Activated CD4-positive, alpha-beta T cell treated with anti-CD3 and anti-CD28 coated beads, Interleukin-2, amount 10 ng/mL, durations not matched to agents 7 days and 5 days (primary cell): ENCODE measurements at places on chromosomes 12 and 14.

GRCh38 chr14:79062226-79062625 lies 892.1 kb downstream of the NRXN3 start:
- H3K27ac ChIP-seq: no peak overlapping the region
- H3K4me1 ChIP-seq: no peaks in the 10 kb centered on the region
- no peaks in the 10 kb centered on the region for H3K27me3 ChIP-seq

- no peak overlapping the region for H3K4me3 ChIP-seq
- no peaks in the 10 kb centered on the region for H3K4me1 ChIP-seq
- peaks cover 9% of the 10 kb centered on the region for H3K27me3 ChIP-seq
- DNase-seq: no peak
- H3K27ac ChIP-seq: no peak overlapping the region
- no peaks in the 10 kb centered on the region for H3K36me3 ChIP-seq
Measured at GRCh38 chr14:36161776-36162175, 14.7 kb downstream of the PTCSC3 start.

DNA sequence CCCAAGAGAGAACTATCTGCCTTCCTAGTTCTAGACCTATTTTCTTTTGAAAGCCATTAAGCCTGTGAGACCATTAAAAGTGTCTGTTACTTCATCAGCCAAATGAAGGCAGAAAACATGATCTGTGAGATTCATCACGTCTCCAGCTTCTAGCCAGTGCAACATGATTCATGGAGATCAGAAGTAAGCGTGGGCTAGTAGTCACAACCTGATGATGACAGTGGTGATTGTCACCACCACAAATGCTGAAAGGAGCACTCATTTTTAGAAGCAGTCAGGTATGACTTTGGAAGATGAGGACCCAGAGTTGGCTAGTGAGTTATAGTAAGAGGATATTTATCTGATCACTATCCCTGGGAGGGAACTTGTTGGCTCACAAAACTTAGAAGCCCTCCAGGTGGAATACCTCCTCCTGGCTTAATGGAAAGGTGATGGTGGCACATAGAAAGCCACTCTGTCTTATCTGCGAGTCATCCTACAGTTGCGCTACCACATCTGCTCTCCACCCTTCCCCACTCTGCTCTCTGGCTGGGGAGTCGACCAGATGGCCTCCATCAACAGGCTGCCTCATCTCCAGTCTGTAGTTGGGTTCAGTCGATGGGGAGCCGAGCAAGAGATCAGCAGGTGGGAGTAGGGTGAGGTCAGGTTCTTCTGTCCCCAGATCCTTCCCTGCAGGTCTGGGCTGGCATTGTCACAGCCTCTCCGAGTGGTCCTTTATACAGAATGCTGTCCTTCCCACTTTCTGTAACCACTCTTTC lies 317.6 kb upstream of the FKBP4 start:
- no peak for DNase-seq
- H3K27me3 ChIP-seq: peaks cover 8% of the 10 kb centered on the region
- H3K4me1 ChIP-seq: no peaks in the 10 kb centered on the region
- H3K27ac ChIP-seq: no peak overlapping the region
- no peak overlapping the region for H3K4me3 ChIP-seq

DNA sequence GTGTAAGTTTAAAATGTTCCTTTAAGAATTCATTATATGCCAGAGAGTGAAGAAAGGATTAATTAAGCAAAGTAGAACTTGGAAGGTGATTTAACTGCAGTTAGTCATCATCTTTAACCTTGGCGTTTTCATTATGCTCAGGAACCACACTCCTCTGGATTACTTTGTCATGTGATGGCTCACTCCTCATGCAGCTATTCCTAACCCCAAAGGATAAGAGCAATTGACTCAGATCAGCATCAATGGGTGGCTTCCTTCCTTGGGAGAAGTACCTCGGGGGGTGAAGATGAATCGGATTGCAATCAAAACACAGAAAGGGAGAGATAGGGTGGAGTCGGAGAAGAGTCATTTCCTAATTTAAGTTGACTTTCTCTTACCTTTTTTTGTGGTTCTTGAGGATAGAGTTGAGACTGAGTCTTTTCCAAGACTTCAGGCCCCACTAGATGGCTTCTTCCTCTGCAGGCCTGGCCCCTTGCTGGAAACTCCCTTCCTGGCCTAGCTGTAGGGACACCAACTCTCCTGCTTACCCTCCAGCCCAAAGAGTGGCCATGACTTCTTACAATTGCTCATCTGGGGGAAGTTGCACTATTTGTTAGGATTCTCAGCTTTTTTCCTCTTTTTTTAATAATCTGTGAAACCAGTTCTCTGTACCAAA lies 238.6 kb upstream of the DDHD1 start:
- H3K4me3 ChIP-seq: no peak overlapping the region
- no peaks in the 10 kb centered on the region for H3K27me3 ChIP-seq
- H3K4me1 ChIP-seq: no peaks in the 10 kb centered on the region
- no peaks in the 10 kb centered on the region for H3K36me3 ChIP-seq
- H3K27ac ChIP-seq: no peak overlapping the region

DNA sequence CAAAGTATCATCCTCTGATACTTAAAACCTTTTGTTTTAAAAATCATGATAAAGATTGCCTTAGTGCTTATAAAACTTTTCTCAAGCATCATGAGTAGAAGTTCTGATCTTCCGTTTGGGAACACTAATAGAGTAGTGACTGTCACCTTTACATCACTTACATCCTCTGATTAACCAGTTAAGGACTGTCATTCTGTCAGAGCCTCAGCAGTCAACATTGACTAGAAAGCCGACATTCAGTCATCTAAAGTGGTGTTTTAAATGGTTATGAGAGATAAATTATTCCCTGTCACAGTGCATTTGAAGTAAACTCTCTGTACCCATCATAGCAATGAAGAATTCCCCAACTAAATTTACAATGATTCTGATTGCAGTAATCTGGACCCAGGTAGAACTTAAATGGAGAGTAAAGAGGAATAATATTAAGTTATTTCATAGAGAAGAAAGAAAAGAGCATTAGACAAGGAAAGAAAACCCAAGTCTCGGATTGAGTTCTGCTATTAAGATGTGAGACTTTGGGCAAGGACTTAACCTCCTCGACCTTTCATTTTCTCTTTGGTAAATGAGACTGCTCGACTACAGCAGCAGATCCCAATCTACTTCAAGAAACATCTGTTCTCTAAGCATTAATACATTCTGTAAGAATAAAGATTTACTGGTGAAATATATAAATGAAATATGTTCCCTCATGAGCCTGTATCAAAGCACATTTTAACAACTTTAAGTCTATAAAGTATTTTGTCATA lies 563.9 kb upstream of the LMO3 start:
- no peaks in the 10 kb centered on the region for H3K27me3 ChIP-seq
- H3K27ac ChIP-seq: no peak overlapping the region
- no peaks in the 10 kb centered on the region for H3K36me3 ChIP-seq
- no peak for DNase-seq

GRCh38 chr14:20409226-20409625 lies 4.1 kb downstream of the TEP1 start:
- H3K27ac ChIP-seq: no peak overlapping the region
- H3K36me3 ChIP-seq: peaks cover 35% of the 10 kb centered on the region
- no peaks in the 10 kb centered on the region for H3K27me3 ChIP-seq

DNA sequence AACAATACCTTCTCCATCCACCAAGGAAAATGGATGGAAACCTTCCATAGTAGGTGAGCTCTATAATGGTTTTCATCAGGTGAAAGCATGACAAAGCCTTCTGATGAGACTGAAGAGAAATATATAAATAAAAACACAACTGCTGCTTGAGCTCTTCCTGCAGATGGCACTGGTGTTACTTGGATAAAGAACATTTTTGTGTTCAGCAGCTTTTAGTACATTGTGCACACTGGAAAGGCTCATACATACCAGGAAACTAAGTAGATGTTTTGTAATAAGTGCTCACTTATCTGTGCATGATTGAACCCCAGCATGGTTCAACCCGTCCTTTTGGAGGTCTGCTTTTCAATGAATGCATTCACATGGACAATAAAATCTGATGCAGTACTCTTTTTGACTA lies 357.3 kb upstream of the MIS18BP1 start:
- no peak for DNase-seq
- H3K27ac ChIP-seq: no peak overlapping the region
- no peaks in the 10 kb centered on the region for H3K36me3 ChIP-seq
